ENCODE measurements at places on chromosomes 3 and 15.

DNA sequence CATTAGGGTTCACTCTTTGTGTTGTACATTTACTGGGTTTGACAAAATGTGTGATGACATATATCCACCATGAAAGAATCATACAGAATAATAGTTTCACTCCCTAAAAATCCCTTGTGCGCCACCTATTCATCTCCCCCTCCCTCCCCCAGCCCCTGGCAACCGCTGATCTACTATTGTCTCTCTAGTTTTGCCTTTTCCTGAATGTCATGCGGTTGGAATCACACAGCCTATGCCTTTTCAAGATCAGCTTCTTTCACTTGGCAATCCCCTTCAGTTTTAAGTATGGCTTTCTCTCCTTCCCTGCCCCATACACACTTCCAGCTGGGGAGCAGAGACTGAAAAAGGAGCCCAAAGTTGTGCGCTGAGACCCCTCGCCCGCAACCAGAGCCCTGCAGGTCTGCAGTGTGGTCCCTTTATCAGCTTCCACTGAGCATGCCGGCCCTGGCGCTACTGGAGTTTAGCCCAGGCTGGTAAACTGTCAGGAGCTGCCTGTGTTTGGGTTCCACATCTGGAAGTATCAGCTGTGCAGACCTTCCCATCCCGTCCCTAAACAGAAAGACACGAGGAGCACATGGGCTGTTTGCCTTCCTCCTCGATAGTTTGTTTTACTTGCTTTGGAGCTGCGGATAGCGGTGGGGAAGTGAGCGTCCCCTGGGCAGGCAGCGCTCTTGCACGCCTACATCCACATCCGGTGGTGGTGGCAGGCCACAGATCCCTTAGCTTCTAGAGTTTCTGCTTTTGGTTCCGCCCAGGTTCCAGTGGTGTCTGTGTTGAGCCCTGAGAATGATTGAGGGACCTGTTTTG, 12.3 kb downstream of the BOC start:
- peak; percentile 84 for DNase-seq

DNA sequence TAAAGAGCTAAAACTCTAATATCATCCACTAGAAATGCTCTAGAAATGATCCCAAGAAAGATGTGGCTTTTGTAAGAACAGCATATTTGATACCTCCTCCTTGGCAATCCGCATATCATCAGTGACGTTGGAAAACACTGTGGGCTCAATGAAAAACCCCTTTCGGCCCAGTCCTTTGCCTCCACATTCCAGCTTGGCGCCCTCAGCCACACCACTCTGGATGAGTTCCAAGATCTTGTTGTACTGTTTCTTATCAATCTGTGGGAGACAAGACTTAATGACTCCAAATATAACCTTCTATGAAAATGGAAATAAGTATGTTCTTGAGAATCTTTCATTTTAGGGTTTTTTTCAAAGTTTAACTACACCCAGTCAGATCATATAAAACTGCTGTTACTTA, 103.6 kb downstream of the ALDH1A2 start:
- DNase-seq: no peak

- DNase-seq: no peak
Observed at GRCh38 chr3:180633722-180634121, 31.8 kb downstream of the TTC14 start.

GRCh38 chr3:127119693-127120464, 73.1 kb upstream of the PRR23E start:
- no peak for DNase-seq

DNA sequence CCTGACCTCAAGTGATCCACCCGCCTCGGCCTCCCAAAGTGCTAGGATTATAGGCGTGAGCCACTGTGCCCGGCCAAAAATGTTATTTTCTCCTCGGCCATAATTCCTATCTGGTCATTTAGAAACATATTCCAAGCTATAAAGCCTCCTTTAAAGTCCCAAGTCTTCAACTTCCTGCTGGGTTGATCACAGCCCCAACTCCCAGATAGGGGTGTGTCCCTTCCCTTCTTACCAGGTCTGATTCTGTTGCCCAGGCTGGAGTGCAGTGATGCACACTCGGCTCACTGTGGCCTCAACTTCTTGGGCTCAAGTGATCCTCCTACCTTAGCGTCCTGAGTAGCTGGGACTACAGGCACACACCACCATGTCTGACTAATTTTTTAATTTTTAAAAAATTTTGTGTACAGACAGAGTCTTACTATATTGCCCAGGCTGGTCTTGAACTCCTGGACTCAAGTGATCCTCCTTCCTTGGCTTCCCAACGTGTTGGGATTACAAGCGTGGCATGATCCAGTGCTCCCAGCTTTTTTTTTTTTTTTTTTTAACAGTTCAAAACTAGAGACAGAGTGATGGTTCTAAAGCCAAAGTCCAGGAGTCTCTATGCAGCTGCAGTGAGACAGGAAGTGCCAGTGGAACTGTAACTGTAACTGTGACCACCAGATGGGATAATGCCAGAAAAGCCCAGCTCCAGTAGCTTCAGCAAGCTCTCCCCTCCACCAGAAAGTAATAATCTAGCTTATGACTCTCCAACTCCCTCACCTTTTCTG, 8.2 kb upstream of the PRKAR2A start:
- DNase-seq: no peak
